Left lung (tissue), 14 donors: ENCODE measurements at places on chromosomes 1 and 21. TPM values are rescaled to one million over a fixed set of nuclear protein-coding genes. Genes with fewer than 3 reads are reported as not detected.

PAQR6 gene
- 2.0 TPM for total RNA-seq

DNA sequence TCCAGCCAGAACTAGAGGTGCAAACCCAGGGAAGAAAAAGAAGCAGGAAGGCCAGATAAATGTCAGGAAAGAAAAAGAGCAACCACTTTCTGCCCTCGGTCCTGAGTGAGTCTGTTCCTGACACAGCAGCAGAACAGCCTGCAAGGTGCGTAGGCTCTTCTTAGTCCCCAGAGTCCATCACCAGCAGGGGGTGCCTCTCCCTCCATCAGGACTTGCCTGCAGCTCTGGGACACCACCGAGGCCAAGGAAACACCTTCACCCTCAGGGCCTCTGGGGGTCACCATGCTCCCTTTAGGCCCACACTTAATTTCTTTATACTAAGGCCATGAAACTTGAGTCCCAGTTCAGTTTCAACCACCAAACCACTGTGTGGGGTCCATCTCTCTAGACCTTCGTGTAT is 43.7 kb upstream of the NFASC start:
- no peak overlapping the region for H3K4me3 ChIP-seq
- no peak overlapping the region for H3K27ac ChIP-seq
- H3K36me3 ChIP-seq: no peaks in the 10 kb centered on the region
- H3K27me3 ChIP-seq: peaks cover 49% of the 10 kb centered on the region
- peaks cover 11% of the 10 kb centered on the region for H3K4me1 ChIP-seq

GRCh38 chr21:45931397-45931969 is 50.1 kb upstream of the COL6A1 start:
- no peak overlapping the region for H3K27ac ChIP-seq
- H3K27me3 ChIP-seq: no peaks in the 10 kb centered on the region
- no peaks in the 10 kb centered on the region for H3K4me1 ChIP-seq

DNA sequence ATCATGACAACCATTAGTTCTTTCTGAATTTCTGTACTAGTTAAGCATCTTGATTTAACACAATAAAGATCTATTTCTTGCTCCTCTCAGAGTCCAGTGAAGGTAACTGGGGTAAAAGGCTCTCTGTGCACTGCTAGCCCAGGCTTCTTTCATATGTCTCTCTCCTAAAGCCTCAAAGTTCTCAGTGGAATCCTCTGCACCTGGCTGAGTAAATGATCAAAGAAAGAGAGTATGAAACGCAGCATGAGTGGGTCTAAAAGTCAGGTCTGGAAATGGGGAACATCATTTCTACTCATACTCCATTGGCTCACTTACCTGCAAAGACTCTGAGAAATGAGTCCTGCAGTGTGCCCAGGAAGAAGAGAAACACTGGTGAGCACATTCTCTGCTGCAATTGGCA is 418.5 kb downstream of the PTPRC start:
- H3K4me1 ChIP-seq: no peaks in the 10 kb centered on the region
- DNase-seq: no peak

MRPL55 gene
- 44.2 TPM for total RNA-seq

- no peaks in the 10 kb centered on the region for H3K4me1 ChIP-seq
- H3K27me3 ChIP-seq: no peaks in the 10 kb centered on the region
- peak overlapping the region; percentile 7 for H3K4me3 ChIP-seq
- no peak for DNase-seq
These were observed 53.4 kb upstream of the PRKACB start for GRCh38 chr1:84090447-84091245.

- H3K27ac ChIP-seq: no peak overlapping the region
- no peak overlapping the region for H3K4me3 ChIP-seq
- no peaks in the 10 kb centered on the region for H3K4me1 ChIP-seq
- no peaks in the 10 kb centered on the region for H3K36me3 ChIP-seq
These were observed 23.1 kb downstream of the TNN start for GRCh38 chr1:175090780-175091179.

TRIM45 gene
- total RNA-seq: 5.1 TPM

SPATA46 gene
- not detected for total RNA-seq

DNA sequence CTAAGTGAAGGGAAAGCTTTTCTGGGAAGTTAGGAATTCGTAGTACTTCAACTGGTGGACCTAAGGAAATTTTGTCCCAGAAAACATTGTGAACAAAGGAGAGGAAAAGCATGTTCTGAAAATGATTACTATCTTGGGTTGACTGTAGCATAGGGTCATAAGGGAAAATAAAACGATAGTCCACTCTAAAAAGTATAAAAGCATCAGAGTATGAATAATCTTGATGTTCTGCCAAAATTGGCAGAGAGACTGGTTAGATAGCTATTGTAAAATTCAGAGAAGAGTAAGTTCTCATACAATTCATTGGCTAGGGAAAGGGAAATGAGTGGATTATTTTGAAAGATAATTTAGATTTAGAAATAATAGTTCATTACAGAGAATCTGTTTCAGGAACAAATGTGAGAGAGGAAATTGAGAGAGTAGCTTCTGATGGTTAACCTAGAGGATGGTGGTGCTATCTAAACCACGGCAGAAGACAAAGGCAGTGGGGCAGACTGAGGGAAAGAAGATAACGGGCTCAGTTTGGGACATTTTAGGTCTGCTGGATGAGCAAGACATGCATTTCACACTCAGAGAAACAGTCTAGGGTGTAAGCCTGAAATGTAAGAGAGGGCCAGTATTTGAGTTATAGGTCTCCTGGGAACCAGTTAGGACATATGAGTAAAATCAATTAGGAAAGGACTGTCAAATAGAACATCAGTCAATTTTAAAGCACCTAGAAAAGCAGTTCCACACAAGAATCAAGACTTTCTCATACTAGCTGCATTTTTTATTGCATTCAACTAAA is 799.3 kb upstream of the CXADR start:
- no peaks in the 10 kb centered on the region for H3K27me3 ChIP-seq
- DNase-seq: no peak
- no peak overlapping the region for H3K4me3 ChIP-seq
- no peak overlapping the region for H3K27ac ChIP-seq

GNB1 gene
- 347 TPM for total RNA-seq

GRCh38 chr1:232066521-232066920 is 439.9 kb downstream of the DISC1 start:
- no peak for DNase-seq
- H3K27me3 ChIP-seq: no peaks in the 10 kb centered on the region
- no peak overlapping the region for H3K4me3 ChIP-seq
- H3K4me1 ChIP-seq: no peaks in the 10 kb centered on the region
- no peak overlapping the region for H3K27ac ChIP-seq

GRCh38 chr1:202852163-202852904 is 36.6 kb downstream of the RABIF start:
- no peaks in the 10 kb centered on the region for H3K4me1 ChIP-seq
- no peak overlapping the region for H3K27ac ChIP-seq
- H3K4me3 ChIP-seq: no peak overlapping the region
- H3K36me3 ChIP-seq: no peaks in the 10 kb centered on the region
- H3K27me3 ChIP-seq: no peaks in the 10 kb centered on the region

HES3 gene
- total RNA-seq: not detected

DNA sequence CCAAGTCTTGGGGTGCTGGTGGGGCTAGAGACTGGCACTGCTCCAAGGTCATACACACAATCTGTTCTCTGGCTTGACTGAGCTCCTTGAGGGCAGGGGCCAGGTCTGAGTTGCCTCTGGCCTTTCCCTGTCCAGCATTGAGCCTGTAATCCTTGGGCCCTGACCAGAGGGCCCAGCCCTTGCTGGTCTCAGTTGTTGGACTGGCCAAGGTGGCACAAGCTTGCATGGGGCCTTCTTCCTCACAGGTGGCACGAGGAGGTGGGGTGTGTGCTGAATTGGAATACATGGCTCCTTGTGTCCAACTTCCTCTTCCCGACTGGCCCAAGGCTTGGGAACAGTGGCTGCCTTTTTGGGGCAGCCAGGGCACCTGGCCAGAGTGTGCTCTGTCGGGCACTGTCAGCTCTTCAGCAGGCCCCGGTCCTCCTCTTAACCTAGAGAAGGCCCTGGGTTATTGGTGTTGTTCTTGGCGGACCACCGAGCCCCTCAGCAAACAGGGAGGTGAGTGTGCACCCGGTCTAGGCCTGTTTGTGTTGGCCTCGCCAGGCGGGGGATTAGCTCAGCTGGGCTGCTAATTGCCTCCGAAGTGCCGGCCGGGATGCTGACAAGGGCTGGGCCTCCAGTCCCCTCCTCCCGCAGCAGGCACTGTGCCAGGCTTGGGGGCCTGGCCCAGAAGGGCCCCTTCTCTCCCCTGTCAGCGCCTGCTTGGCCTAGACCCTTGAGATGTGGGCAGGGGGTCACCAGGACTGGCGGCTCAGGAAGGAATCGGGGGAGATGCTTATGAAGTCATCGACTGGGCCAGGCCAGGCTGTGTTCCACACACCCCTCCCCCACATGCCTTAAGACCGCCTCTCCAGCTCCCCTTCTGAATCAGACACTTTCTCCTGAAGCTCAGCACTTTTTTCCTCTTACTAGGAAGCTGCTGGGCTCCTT is 28.5 kb downstream of the WNT4 start:
- H3K27me3 ChIP-seq: no peaks in the 10 kb centered on the region
- peak; percentile 73 for DNase-seq
- peaks cover 67% of the 10 kb centered on the region for H3K36me3 ChIP-seq
- no peak overlapping the region for H3K4me3 ChIP-seq
- H3K27ac ChIP-seq: no peak overlapping the region

MOB3C gene
- total RNA-seq: 21.3 TPM

SMCP gene
- total RNA-seq: not detected

DNA sequence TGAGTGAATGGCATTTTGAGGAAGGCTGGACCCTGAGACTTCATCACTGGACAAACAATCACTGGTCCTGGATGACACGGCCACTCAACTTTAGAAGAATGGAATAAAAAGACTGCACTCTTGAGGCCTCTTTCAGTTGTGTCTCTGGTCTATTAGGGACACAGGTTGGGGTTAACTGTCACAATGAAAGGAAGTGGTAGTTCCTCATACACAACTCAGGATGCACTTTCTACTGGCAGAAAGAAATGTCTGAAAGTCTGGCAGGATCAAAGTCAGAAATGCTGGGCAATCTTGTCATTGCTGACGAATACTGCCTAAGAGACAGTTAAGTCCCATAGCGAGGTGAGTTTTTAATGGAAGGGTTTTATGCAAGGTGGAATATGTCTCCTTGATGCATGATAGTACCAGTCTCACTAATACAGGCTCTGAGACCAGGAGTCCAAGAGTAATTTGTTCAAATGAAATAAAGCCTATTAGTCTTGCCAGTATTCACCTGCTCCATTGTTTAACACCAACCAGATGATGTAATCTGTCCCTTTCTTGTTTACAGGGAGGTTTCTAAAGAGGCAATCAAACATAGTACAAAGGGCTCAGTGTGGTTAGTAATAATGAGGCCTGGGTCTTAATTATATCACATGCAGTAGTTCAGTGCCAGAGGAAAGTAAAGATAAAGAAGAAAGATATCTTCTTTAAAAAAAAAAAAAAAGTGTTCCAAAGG is 11.2 kb upstream of the RRP15 start:
- H3K4me3 ChIP-seq: no peak overlapping the region
- H3K4me1 ChIP-seq: no peaks in the 10 kb centered on the region
- H3K36me3 ChIP-seq: no peaks in the 10 kb centered on the region

GRCh38 chr1:19654386-19654785 is 10.3 kb downstream of the NBL1 start:
- DNase-seq: no peak
- no peak overlapping the region for H3K27ac ChIP-seq
- H3K4me3 ChIP-seq: no peak overlapping the region
- H3K4me1 ChIP-seq: peaks cover 13% of the 10 kb centered on the region
- H3K27me3 ChIP-seq: no peaks in the 10 kb centered on the region

GRCh38 chr1:109923946-109924275 is 13.3 kb downstream of the CSF1 start:
- no peak overlapping the region for H3K27ac ChIP-seq
- H3K36me3 ChIP-seq: no peaks in the 10 kb centered on the region
- no peak overlapping the region for H3K4me3 ChIP-seq
- H3K27me3 ChIP-seq: no peaks in the 10 kb centered on the region
- no peak for DNase-seq

DNA sequence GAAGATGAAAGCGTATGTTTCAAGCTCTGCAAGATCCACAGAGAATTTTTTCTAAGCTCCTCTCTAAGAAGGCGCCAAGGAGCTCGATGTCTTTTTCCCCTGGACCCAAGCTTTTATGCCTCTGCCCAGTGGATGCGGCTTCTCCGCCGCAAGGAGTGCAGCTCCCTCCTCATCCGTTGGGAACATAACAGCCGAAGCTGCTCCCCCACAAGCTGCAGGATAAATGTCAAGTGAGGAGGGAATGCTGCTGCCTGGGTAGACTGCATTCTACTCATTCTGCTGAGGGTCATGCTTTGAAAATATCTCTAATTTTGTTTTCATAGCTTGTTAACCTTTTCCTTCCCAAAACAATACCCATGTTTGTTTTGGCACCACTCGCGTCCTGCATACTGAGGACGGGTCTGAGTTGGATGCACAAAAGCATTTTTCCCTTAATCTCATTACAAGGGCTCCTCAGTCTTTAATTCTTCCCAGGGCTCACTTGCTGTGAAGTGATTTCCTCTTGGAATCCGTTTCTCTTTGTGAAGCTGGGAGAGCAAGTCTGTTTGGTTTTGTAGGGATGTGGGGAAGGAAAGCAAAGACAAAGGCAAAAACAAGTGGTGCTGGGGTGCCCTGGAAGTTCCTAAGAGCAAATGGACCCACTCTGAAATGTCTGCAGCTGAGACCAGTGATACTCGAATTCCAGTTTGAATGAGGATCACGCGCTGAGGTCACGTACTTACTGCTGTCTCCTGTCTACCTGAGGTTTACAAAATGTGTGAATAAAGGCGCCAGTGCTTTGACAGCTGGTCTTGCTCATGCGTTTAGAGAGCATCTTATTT is 134.0 kb upstream of the IRF2BP2 start:
- DNase-seq: no peak
- peak overlapping the region; percentile 7 for H3K27ac ChIP-seq
- H3K36me3 ChIP-seq: no peaks in the 10 kb centered on the region
- H3K4me1 ChIP-seq: peaks cover 11% of the 10 kb centered on the region
- H3K27me3 ChIP-seq: no peaks in the 10 kb centered on the region
- H3K4me3 ChIP-seq: no peak overlapping the region

CNKSR1 gene
- total RNA-seq: 32.9 TPM

GRCh38 chr1:49183489-49183888 is 406.8 kb upstream of the BEND5 start:
- no peaks in the 10 kb centered on the region for H3K27me3 ChIP-seq
- H3K27ac ChIP-seq: no peak overlapping the region
- DNase-seq: no peak
- H3K36me3 ChIP-seq: no peaks in the 10 kb centered on the region
- no peak overlapping the region for H3K4me3 ChIP-seq
- no peaks in the 10 kb centered on the region for H3K4me1 ChIP-seq
